NCI-H1092 (cell line): ENCODE measurements at places on chromosomes 3 and 15.

DNA sequence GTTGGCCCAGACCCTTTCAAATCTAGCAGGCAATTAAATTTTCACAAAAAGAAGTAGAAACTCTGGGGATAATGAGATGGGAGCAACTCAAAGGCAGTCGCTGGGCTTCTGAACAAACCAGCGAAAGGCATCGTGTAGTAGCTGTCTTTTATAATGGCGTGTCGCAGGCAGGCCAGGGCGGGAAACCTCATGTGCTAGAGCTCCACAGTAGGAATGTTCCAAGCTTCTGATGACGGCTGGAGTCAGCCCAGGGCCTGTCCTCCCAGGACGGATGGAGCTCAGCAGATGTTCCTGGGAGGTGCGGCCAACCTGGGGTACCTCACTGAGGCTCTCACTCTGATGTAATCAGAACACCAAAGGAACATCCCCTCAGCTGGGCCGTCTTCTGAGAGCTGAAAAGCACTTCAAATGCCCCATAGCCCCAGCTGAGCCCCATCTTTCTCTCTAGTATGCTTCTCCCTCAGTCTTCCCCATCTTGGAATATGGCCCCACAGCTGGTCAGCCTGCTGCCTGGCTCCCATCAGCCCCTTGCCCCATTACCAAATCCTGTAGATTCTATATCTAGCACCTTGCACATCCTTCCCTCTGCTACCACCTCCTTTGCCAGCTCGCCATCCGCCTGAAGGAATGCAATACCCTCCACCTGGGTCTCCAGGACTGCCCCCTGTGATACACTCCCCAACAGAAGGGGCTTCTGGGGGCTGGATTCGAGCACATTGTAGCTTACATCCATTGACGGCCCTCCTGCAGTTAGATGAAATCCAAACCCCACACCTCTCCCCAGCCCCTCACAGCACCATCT is 54.9 kb upstream of the ATP2B2 start:
- DNase-seq: no peak

- no peak for DNase-seq
These were observed 136.3 kb downstream of the GHSR start for GRCh38 chr3:172312001-172312400.

DNA sequence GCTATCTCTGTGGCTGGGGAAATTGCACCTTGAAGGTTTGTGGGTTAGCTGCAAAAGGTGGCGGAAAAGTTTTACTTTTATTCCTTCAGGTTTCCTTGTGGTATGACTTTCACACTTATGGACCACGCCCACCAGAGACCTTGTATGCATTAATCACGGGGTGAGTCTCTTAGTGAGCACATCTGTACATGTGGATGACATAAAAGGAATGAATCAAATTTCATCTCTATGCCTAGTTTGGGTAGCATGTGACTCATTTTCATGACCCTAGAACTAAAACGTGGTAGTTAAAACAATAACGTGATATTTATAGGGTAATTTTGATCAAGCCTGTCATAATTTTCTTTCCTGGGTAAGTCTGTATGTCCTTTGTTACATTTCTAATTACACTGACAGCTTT is 141.7 kb downstream of the PDCD6IP start:
- no peak for DNase-seq

DNA sequence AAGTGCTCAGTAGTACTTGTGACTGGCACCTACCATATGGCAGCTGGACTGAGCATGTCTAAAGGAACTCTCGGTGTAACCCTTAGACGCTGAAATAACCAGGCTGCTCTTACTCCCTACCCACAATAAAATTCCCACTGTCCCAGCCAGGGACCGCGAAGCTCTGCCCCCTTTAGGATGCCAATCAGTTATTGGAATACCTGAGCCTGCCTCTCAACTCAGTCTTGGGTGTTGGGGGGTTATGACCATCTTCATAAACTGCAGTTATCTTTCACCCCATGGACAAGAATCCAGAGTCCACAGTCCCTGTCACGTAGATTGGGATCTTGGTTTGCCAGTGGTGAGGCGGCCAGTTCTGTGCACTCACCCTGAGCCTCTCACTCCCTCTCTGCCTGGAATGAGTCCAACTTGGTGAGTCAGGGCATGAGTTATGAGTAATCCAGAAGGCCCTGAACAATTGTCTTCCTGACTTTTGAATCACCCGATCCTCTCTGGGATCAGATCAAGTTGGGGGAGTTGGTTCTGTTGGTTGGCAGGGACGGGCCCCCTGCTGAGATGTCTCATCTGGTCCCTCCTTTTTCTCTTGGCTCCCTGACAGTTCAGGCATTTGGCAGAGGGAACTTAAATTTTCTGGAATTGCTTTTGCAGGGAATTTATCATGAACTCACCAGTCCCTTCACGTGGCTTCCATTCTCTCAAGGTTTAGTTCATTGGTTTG is 120.1 kb upstream of the UBE2E1 start:
- DNase-seq: no peak

GRCh38 chr3:146326875-146327543 is 76.1 kb upstream of the PLSCR4 start:
- no peak for DNase-seq

DNA sequence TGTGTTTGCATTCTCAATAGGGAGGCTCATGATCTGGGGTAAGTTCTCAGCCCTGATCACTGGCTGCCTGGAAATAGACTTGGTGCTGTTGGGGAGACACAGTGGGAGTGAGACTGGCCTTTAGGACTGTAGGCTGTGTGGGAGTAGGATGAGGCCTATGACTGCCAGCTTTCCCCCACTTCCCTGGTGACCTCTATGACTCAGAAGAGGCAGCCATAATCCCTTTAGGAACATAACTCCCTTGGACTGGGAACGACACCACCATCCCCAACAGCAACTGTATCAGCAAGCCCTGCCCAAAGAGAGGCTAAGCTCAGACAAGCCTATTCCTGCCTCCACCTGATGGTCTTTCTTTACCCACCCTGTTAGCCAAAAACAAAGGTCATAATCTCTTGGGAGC is 91.3 kb downstream of the SUCNR1 start:
- DNase-seq: no peak

DNA sequence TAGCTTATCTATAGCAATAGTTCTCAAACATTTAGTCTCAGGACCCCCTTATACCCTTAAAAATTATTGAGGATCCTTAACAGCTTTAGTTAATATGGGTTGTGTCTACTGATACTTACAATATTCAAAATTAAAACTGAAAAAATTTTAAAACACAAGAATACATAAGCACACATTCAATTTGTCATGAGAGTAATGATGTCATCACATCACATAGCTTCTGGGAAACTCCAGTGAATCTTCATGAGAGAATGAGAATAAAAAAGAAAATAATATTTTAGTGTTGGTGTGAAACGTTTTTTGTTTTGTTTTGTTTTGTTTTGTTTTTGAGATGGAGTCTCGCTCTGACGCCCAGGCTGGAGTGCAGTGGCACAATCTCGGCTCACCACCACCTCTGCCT is 25.2 kb upstream of the ACP3 start:
- no peak for DNase-seq

- no peak for DNase-seq
These were observed 5.5 kb upstream of the KY start for GRCh38 chr3:134656211-134656800.

- no peak for DNase-seq
These were observed 160.2 kb upstream of the TBL1XR1 start for GRCh38 chr3:177357352-177358090.

DNA sequence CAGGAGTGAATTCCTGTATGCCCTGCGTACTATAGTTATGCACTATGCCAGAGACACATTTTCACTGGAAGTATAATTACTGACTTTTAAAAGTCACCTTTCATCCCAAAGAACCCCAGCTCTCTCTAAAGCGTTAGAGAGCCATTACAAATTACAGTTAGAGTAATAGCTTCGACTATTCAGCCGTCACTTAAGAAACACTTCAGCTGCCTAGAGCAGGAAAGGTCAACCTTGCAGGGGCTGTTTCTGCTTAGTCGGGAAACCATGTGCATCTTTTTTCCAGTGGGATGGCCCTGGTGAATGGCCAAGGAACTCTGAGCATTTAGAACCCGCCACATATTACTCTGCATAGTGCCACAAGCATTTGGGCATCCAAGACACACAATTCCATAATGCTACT is 235.9 kb downstream of the ARRDC4 start:
- no peak for DNase-seq

DNA sequence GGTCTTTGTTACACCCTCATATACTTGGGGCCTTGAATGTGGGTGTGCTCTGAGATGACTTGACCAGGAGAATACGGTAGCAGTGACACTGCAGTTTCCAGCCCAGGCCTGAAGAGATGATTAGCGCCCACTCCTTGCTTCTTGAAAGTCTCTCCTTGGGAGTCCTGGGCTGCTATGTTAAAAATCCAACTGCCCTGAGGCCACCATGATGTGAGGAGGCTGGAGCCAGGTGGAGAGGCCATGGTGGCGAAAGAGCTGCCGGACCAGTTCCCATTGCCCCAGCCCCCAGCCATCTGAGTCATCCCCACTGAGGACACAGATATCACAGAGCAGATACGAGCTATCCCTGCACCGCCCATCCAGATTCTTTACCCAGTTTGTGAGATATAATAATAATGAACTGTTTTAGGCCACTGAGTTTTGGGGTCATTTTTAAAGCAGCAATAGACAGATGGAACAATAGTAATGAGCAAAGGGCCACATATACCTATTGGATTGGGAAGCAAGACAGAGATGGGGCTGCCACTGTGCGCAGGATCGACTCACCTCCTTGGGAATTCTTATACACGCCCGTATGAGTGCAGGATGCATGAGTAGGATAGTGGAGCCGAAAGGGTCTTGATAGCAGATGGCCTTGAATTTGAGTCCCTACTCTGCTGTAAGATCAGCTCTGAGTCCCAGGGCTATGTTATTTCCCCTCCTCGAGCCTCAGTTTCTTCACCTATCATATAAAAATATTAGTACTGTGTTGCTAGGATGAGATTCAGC is 12.1 kb upstream of the GATA2 start:
- no peak for DNase-seq

DNA sequence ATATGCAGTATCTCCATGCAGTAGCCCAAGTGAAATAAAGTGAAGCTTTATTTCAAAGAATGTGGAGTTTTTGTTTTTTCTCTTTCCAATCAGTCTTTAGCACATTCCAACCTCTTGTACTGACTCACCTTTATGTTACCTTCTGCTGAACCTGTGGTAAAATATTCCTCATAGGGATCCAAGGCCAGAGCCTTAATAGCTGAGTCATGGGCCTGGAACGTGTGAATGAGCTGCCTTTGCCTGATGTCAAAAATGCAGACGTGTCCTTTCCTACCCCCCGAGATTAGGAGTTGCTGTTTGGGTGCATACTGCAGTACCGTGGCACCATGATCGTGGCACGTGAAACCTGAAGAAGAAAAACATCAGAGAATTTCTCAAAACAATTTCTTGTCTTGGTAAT is 108.5 kb downstream of the GLDN start:
- DNase-seq: no peak

DNA sequence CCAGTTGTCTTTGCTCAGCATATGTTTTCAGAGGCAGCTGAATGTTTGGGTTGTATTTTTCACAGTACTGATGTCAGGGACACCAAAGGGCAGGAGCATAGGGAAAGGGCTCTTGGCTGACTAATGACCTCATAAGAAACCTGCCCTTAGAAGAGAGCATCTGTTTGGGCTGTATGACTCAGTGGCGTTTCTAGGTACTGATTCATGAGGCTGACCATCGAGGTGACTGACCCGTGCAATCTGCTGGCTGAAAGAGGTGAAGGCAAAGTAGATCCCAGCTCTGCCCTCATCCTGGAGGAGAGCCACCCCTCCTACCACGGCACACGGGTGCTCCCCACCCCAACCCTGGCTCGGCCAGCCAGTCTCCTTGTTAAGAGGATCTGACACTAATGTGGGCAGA is 8.3 kb downstream of the LMCD1 start:
- no peak for DNase-seq

DNA sequence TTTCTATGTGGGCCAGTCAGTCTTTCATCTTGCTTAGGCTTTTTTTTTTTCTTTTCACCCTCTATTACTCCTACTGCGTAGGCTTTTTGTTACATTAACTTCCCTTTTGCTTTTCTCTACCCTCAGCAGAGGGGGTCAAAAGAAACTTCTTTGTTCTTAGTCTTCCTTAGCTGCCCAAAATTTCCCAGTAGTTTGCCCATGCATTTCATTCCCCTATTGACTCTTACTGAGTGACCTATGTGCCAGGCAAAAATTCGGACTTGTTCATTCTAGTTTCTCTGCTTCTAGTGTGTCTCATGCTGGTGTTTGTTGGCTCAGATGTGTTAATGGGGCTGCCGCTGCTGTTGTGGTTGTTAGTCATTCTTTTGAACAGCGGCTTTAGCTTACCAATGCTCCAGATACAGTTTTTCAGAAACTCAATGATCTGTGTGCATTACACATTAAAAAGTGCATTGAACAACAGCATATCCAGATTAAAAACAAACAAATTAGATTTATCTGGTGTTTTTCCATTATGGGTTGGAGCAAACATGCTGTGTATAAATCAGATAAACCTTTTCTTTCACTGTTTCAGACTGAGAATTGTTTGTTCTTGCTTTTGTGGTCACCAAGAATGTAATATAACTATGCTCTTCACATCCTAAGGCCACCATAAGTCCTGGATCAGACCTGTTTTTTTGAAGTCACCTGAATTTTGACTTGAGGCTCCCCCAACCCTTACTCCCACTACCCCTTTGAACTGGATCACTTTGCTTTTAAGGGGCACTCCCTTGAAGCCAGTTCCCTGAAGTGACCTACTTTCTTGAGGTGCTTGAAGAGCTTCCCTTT is 43.1 kb downstream of the PDE8A start:
- DNase-seq: no peak

GRCh38 chr3:45922950-45923590 is 20.2 kb upstream of the CXCR6 start:
- no peak for DNase-seq

DNA sequence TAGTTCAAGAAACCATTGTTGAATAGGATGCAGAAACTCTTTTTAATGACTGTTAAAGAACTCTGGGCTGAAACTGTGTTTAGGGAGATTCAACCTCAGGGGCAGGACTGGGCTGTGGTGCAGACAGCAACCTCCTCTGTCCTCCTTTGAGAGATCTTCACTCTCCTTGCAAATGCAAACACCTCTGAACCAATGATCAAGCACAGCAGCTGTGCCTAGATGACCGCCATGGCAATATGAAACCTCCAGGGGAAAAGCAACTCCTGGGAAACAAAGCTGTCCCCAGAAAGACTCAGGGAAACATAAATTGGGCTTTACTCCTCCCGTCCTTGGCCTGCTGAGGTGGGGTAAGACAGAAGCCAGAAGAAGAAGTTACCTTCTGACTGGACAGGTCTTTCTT is 52.6 kb downstream of the TBC1D2B start:
- no peak for DNase-seq

GRCh38 chr3:42486814-42487565 is 15.5 kb upstream of the VIPR1 start:
- no peak for DNase-seq

GRCh38 chr3:55755516-55756205 is 268.6 kb upstream of the WNT5A start:
- DNase-seq: no peak

- DNase-seq: no peak
These were observed 22.5 kb upstream of the MB21D2 start for GRCh38 chr3:192940129-192940528.

DNA sequence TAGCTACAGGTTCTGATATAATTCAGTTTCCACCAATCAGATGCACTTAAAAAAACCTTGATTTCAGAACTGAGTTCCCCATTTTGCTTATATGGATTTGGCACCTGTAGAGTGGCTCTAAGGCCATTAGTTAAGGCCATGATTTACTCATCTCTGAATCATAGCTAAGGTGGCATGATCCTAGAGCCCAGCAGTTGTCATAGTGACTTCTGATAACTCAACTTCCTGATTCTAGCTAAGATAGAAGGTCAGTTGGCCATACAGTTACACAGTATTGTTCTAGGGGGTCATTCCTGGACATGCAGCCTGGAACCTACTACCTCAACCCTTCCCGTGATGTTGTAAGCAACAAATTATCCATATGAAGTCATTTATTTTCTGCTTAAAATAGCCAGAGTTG is 15.9 kb upstream of the TMEM87A start:
- no peak for DNase-seq
